Type B pancreatic cell (in vitro differentiated cells): ENCODE measurements at places on chromosomes 3 and 15. TPM values are rescaled to one million over a fixed set of nuclear protein-coding genes. Genes with fewer than 3 reads are reported as not detected.
A peak's percentile ranks its signal among the peaks of the same experiment; 100 is the strongest.

GRCh38 chr3:14687360-14687759 lies 12.4 kb downstream of the C3orf20 start:
- H3K4me3 ChIP-seq = no peak overlapping the region
- H3K36me3 ChIP-seq = no peaks in the 10 kb centered on the region
- no peaks in the 10 kb centered on the region for H3K4me1 ChIP-seq
- DNase-seq = no peak

- H3K27me3 ChIP-seq = no peaks in the 10 kb centered on the region
- H3K36me3 ChIP-seq = peaks cover 13% of the 10 kb centered on the region
- DNase-seq = no peak
- H3K4me1 ChIP-seq = peaks cover 7% of the 10 kb centered on the region
- peak overlapping the region; percentile 88 for H3K27ac ChIP-seq
Measured at GRCh38 chr3:42130007-42130328, 38.8 kb downstream of the TRAK1 start.

Gene TPM1
- 343 and 447 TPM in 2 replicates for total RNA-seq

GRCh38 chr15:78749831-78750230 lies 61.4 kb downstream of the ADAMTS7 start:
- H3K36me3 ChIP-seq = no peaks in the 10 kb centered on the region
- no peak overlapping the region for H3K27ac ChIP-seq
- peaks cover 4% of the 10 kb centered on the region for H3K27me3 ChIP-seq
- peaks cover 9% of the 10 kb centered on the region for H3K4me1 ChIP-seq
- DNase-seq = no peak
- H3K4me3 ChIP-seq = no peak overlapping the region

DNA sequence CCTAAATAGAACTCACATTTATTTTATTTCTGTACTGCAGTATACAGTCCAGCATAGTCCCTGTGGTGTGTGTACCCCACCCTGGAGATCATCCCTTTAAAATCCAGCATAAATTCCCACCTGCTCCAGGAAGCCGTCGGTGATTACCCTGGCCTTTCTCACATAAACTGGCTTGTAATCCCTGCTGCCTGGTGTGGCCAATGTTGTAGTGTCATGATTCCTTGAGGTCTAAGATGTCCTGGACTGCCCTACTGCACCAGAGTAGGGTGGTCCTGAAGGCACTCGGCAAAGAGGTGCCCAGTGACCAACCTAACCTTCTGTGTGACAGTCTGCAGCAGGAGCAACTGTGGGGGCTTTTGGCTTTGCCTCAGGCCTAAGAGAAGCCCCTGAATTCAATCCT lies 58.9 kb downstream of the ITGA11 start:
- peak; percentile 20 for DNase-seq
- peaks cover 14% of the 10 kb centered on the region for H3K4me1 ChIP-seq
- peaks cover 2% of the 10 kb centered on the region for H3K27me3 ChIP-seq
- H3K27ac ChIP-seq = no peak overlapping the region
- H3K36me3 ChIP-seq = no peaks in the 10 kb centered on the region

- no peaks in the 10 kb centered on the region for H3K4me1 ChIP-seq
- H3K27me3 ChIP-seq = no peaks in the 10 kb centered on the region
- DNase-seq = no peak
- no peak overlapping the region for H3K4me3 ChIP-seq
- no peak overlapping the region for H3K27ac ChIP-seq
- no peaks in the 10 kb centered on the region for H3K36me3 ChIP-seq
Measured at GRCh38 chr3:166877971-166878370, 502.1 kb downstream of the ZBBX start.

Gene RLBP1
- not detected in 2 replicates for total RNA-seq

GRCh38 chr15:83219026-83219425 lies 11.4 kb upstream of the HDGFL3 start:
- DNase-seq = no peak
- no peak overlapping the region for H3K27ac ChIP-seq
- H3K4me3 ChIP-seq = no peak overlapping the region

- no peak overlapping the region for H3K27ac ChIP-seq
- peaks cover 40% of the 10 kb centered on the region for H3K27me3 ChIP-seq
- no peak overlapping the region for H3K4me3 ChIP-seq
- no peak for DNase-seq
- H3K36me3 ChIP-seq = no peaks in the 10 kb centered on the region
- H3K4me1 ChIP-seq = no peaks in the 10 kb centered on the region
Measured at GRCh38 chr15:82548700-82549099, 8.4 kb upstream of the RPS17 start.

DNA sequence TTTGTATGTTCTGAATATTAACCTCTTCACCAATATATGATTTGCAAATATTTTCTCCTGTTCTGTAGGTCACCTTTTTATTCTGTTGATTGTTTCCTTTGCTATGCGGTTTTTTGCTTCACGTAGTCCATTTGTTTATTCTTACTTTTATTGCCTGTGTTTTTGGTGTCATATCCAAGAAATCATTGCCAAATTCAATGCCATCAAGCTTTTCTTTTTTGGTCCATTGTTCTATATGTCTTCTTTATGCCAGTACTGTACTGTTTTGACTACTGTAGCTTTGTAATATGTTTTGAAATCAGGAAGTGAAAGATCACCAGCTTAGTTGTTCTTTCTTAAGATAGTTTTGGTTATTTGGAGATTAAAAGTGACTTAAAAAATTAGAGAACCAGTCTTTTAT lies 4.2 kb downstream of the PARP15 start:
- H3K27me3 ChIP-seq = peaks cover 18% of the 10 kb centered on the region
- no peak for DNase-seq
- H3K36me3 ChIP-seq = no peaks in the 10 kb centered on the region
- H3K4me1 ChIP-seq = no peaks in the 10 kb centered on the region
- no peak overlapping the region for H3K27ac ChIP-seq

Gene DNAH12
- total RNA-seq = 0.29 and 0.87 TPM in 2 replicates

Gene DGKG
- total RNA-seq = 1.5 and 11.6 TPM in 2 replicates

- H3K4me1 ChIP-seq = peaks cover 16% of the 10 kb centered on the region
- H3K27me3 ChIP-seq = no peaks in the 10 kb centered on the region
- peaks cover 6% of the 10 kb centered on the region for H3K36me3 ChIP-seq
- no peak overlapping the region for H3K27ac ChIP-seq
- no peak overlapping the region for H3K4me3 ChIP-seq
Measured at GRCh38 chr3:188578576-188579363, 424.8 kb downstream of the LPP start.

DNA sequence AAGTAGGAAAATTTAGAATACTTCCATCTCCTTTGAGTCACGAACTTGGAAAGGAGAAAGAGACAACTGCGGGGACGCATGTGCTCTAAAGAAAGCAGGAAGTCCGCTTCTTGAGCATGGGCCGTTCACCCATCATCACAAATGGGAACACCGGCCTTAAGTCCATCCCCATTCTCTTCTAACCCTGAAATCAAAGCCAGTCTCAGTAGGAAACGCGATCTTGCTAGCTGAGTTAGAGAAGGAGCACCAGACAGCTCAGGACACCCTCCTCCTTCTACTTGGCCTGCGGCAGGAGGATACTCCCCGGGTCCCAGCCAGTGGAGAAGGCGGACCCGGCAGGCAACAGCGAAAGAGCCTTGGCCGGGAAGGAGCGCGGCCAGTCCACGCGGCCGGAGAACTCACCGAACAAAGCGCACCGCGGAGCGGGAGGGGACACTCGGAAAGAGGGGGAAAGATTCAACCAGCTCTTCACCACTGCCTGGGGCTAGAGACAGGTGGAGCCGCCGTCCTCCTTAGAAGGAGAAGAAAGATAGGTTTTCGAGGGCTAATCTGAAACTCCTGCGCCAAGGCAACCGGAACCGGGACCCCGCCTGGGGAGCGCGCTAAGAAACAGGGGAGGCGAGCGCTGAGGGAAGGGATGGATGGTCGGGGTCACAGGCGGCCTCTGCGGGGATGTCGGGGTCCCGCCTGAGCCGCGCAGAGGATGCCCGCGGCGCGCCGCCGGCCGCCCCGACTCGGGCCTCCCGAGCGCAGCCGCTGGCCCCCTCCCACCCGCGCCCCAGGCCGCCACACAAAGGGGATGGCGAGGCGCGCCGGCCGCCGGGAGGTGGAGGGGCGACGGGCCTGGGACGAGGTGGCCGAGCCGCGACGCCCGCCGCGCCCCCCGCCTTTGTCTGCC lies 818 bp downstream of the SLC4A7 start:
- peak; percentile 79 for DNase-seq
- no peaks in the 10 kb centered on the region for H3K27me3 ChIP-seq
- peaks cover 16% of the 10 kb centered on the region for H3K4me1 ChIP-seq
- H3K4me3 ChIP-seq = peak overlapping the region; percentile 100
- H3K36me3 ChIP-seq = peaks cover 15% of the 10 kb centered on the region

GRCh38 chr3:10328460-10329071 lies 7.7 kb upstream of the SEC13 start:
- no peaks in the 10 kb centered on the region for H3K4me1 ChIP-seq
- H3K36me3 ChIP-seq = no peaks in the 10 kb centered on the region
- H3K4me3 ChIP-seq = no peak overlapping the region
- no peak overlapping the region for H3K27ac ChIP-seq
- H3K27me3 ChIP-seq = peaks cover 91% of the 10 kb centered on the region

- H3K27ac ChIP-seq = no peak overlapping the region
- no peaks in the 10 kb centered on the region for H3K4me1 ChIP-seq
- no peak overlapping the region for H3K4me3 ChIP-seq
- peaks cover under 1% of the 10 kb centered on the region for H3K36me3 ChIP-seq
- no peaks in the 10 kb centered on the region for H3K27me3 ChIP-seq
- no peak for DNase-seq
Measured at GRCh38 chr3:151171145-151171757, 31.8 kb downstream of the GPR171 start.

Gene SLC6A20
- 1.5 and 3.2 TPM in 2 replicates for total RNA-seq

GRCh38 chr15:96150254-96150653 lies 180.2 kb upstream of the NR2F2 start:
- DNase-seq = no peak
- no peaks in the 10 kb centered on the region for H3K27me3 ChIP-seq
- no peak overlapping the region for H3K27ac ChIP-seq
- H3K4me1 ChIP-seq = peaks cover 7% of the 10 kb centered on the region
- H3K36me3 ChIP-seq = peaks cover 7% of the 10 kb centered on the region

- H3K27ac ChIP-seq = no peak overlapping the region
- DNase-seq = no peak
- peaks cover 6% of the 10 kb centered on the region for H3K36me3 ChIP-seq
Measured at GRCh38 chr3:53780806-53781205, 65.4 kb downstream of the CHDH start.

Gene PATL2
- total RNA-seq = 1.0 and 1.2 TPM in 2 replicates
